T-helper 2 cell treated with Interferon-gamma antibody and Interleukin-4, amounts not matched to agents 5 μg/mL and 100 μg/mL, for 36 hours (primary cell): ENCODE measurements at places on chromosomes 3 and 15.

DNA sequence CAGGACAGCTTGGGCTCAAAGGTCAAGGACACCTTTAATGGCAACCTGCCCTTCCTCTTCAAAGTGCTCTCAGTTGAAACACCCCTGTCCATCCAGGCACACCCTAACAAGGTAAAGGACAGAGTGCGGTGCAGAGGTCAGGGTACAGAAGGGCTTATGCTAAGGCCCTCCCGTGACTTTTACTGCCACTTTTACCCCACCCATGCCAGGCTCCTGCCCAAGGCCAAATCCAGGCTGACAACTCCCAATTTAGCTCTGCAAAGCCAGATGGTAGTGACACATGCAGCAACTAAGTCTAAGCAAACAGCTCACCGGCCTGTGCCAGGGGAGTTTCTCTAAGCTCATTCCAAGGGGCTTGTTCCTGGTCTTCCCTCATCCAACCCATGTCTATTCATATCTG, 1.6 kb downstream of the MPI start:
- DNase-seq, result no peak

- DNase-seq, result no peak
These were observed 61.4 kb downstream of the COL8A1 start for GRCh38 chr3:99699841-99700240.

- peak; percentile 40 for DNase-seq
These were observed 574 bp downstream of the NGRN start for GRCh38 chr15:90266061-90266431.

- DNase-seq, result no peak
These were observed 64.2 kb downstream of the CD200R1L start for GRCh38 chr3:112782491-112782890.

GRCh38 chr3:13657660-13658435, 108.9 kb downstream of the FBLN2 start:
- DNase-seq, result peak; percentile 28

DNA sequence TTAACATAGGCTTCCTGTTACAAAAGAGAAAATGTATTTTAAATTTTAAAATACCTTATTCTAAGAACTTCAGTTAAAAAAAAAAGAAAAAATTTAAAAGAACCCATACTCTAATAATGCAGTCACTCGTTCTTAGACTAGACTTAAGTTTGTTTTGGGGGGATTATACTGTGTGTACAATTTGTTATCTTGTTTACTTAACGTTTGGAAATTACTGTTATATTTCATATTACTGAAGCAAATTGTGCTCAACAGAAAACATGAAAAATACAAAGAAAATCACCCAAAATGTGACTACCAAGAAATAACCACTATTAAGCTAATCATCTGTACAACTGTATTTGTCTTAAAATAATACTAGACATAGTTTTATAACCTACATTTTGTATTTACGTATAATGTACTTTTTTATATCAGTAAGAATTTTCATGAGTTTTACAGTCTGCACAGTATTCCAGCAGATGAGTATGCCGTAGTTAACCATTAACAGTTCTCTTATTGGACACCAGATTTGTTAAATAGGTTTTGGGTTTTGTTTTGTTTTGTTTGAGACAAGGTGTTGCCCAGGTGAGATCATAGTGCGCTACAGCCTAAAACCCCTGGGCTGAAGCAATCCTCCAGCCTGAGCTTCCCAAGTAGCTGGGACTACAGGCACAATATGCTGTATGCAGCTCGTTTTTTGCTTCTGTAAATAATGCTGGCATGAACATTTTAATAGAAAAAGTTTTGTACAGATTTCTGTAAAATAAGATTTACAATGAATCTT, 88.8 kb upstream of the CHD2 start:
- DNase-seq, result no peak

DNA sequence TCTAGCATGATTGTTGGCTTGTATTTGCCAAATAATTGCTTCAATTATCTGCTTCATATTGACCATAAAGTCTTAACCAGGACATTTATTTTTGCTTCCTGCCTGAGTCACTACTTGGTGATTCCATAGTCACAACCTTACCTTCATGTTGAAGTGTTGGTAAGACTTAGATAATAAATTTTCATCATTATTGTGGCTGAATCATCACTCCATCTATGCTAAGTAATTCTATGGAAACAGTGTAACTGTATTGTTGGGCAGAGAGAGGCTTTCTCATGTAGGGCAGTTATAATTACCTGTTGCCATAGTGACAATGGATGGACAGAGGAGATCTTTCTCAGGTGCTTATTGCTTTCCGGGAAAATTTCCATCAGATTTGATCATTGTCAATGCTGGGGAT, 330.7 kb upstream of the LRRC3B start:
- DNase-seq, result no peak

GRCh38 chr3:150149651-150150051, 179.0 kb upstream of the PFN2 start:
- DNase-seq, result no peak
